ENCODE measurements at places on chromosomes 2 and 18.

- DNase-seq = no peak
These were observed 416.7 kb downstream of the ARHGAP15 start for GRCh38 chr2:143545949-143546255.

GRCh38 chr2:239553376-239554000 lies 152.7 kb upstream of the HDAC4 start:
- DNase-seq = no peak

DNA sequence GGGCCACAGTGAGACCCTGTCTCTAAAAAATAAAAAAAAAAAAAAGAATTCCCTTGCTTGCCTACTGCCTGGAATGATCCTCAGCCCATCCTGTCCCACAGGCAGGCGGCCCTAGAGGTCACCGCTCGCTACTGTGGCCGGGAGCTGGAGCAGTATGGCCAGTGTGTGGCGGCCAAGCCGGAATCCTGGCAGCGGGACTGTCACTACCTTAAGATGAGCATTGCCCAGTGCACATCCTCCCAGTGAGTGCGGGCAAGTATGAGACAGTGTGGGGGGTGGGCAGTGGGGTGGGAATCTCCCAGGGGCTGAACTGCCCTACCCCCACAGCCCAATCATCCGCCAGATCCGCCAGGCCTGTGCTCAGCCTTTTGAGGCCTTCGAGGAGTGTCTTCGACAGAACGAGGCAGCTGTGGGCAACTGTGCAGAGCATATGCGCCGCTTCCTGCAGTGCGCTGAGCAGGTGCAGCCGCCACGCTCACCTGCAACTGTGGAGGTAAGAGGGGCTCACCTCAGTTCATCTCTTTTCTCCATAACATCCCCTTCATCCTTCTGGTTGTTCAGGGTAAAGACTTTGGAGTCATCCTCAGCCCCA lies 1.6 kb downstream of the CHCHD5 start:
- no peak for DNase-seq

GRCh38 chr2:6826081-6826913 lies 39.4 kb downstream of the CMPK2 start:
- DNase-seq = peak; percentile 59

DNA sequence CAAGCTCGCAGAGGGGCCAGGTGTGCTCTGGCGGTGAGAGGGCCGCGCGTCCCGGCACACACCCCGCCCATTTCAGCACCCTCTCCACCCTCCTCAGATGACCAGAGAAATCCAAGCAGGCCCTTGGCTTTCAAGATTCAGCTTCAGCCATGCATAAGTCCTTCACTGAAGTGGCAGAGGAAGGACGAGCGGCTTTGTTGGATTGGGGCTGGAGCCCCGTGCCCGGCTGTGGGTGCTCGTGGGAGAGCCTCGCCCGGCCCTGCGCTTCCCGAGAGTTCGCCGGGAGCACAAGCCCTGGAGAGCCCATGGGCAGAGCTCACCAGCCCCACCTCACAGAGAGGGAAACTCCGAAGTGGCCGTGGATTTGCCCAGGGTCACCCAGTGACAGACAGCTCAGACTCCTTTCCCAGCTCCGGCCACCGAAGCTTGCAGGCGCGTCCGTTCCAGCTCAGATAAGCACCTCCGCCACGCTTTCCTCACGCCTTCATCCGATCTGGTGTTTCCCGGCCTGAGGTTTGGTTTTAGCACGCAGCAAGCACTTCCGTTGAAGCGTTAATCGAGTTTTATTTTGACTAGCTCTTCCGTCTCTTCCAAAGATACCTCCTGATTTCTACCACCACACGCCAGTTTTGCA lies 45.6 kb upstream of the MTCL1 start:
- no peak for DNase-seq

DNA sequence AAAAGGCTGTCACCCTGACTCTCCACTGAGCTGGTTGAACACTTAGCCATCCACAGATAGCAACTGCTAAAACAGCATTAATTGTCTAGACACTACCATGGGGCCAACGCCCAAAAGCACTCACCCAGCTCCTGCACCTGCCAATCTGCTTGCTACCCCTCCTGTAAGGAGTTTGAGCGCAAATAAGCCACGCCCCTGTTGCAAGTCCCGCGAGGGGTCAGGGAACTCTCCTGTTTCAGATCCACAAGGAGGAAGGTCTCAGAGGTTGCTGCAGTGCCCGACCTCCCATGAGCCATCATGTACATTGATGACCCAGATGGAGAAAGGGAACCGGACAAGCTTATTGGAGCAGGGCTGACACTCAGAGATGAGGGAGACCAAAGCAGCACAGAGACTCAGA lies 106.8 kb downstream of the ZNF516 start:
- no peak for DNase-seq

GRCh38 chr18:1435487-1435886 lies 530.8 kb downstream of the ADCYAP1 start:
- DNase-seq = no peak

GRCh38 chr2:88170472-88170892 lies 336 bp downstream of the THNSL2 start:
- no peak for DNase-seq

DNA sequence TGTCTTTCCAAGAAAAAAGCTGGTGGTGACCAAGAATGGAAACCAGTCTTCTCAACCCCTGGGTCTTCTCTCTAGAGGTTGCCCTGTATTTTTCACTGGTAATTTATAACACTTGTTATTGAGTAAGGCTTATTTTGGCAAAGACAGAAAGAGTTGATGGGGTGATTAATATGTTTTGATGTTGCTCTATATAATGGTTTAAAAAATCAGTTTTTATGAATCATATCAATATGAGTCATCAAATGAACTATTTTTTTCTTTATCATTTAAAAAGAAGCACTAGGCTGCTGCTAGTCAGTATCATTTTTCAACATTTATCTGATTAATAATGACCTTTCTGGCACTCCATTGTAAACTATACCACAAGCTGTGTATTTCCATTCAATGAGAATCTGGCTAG lies 1142.2 kb downstream of the LRP1B start:
- no peak for DNase-seq

DNA sequence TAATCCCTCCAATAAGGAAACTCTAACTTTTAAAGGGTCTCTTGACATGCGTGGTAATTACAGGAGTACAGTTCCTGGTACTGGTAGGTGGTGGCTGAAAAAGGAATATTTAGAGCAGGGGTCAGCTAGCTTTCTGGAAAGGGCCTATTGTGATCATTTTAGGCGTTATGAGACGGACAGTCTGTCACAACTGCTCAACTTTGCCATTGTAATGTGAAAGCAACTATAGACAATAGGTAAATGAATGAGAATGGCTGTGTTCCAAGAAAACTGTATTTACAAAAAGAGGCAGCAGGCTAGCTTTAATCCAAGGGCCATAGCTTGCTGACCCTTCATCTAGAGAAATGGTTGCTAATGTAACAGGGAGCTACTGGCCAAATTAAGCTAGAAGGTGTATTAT lies 177.7 kb upstream of the LRRTM1 start:
- DNase-seq = no peak

DNA sequence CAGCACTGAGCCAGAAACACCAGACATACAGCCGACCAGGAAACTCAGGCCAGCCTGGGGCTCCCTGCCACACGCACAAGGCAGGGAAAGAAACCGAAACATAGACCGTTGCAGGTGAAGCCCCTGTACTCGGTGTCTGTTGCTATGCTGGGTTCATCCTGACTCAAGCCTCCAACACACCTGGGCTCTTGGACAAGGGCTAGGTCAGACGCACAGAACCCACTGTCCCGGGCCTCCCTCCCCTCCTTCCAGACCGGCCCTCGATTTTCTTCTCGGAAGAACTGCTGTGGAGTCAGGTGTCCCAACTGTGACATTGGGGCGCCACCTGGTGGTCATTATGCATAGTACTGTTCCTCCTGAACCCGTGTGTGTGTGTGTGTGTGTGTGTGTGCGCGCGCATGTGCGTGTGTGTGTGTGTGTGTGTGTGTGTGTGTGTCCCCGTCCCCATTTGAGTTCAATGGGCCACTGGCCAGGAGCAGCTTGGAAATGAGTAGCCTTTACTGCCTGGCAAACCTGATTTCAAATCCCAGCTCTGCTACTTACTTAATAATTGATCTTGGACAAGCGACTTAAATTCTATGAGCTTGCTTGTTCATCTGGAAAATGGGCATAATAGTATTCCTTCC lies 55.4 kb upstream of the GLI2 start:
- DNase-seq = peak; percentile 77

DNA sequence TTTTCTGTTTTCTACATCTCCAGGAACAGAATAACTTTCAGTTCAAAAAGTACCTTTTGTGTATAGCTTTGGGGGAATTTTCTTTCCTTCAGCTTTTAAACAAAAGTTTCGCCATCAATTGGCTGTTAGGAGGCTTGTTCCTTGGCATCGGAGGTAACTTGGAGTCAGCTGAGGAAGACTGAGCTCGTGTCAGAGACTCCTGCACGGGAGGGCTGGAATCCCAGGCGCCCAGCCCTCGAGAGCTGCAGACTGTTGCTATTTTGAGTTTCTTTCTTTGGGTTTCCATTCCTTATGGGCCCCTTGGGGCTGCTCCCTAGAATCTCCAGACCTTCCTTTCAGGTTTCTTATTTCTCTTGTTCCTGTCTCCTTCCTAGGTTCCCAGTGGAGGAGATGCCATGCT lies 8.1 kb downstream of the EMILIN2 start:
- no peak for DNase-seq

GRCh38 chr2:230230496-230231200 lies 5.1 kb downstream of the SP140 start:
- no peak for DNase-seq

DNA sequence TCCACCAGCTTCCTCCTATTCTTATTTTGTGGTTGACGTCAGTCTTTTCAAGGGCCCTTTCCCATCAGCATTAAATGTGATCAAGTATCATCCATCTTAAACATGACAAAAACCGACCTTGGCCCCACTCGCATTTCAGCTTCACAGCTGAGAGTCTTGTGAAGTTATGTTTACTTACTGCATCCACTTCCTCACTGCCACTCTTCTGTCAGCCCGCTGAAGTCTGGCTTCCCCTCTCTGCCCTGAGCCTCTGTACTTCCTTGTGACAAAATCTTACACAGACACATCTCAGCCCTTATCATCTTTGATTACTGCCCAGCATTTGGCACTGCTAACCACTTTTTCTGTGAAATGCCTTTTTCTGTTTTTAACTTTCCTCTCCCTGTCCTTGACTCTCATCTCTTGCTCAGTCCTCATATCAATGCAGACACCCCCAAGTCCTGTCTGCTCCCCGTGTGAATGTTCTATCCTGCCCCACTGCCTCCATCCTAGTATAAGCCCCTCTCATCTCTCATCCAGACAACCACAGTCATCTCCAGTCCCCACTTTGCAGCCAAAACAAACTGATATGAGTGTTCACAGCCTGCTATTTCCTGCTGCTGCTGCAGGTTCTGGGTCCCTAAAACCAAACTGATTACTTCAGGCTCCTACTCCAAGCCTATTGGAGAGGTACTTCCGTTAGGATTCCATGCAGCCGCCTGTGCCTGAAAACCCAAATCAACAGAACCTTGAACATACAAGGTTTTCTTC lies 31.4 kb downstream of the FOSL2 start:
- peak; percentile 75 for DNase-seq

DNA sequence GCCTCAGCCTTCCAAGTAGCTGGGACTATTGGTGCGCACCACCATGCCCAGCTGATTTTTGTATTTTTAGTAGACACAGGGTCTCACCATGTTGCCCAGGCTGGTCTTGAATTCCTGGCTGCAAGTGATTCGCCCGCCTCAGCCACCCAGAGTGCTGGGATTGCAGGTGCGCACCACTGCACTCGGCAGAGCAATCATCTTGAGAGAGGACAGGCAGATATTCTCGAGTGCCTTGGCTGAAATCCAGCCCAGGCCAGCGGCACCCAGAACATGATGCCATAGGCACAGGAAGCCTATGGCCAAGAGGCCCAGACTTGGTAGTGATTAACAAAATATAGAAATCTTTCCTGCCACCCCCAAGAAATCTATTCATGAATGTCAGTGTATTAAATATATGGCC lies 58.0 kb upstream of the PEX13 start:
- DNase-seq = no peak

DNA sequence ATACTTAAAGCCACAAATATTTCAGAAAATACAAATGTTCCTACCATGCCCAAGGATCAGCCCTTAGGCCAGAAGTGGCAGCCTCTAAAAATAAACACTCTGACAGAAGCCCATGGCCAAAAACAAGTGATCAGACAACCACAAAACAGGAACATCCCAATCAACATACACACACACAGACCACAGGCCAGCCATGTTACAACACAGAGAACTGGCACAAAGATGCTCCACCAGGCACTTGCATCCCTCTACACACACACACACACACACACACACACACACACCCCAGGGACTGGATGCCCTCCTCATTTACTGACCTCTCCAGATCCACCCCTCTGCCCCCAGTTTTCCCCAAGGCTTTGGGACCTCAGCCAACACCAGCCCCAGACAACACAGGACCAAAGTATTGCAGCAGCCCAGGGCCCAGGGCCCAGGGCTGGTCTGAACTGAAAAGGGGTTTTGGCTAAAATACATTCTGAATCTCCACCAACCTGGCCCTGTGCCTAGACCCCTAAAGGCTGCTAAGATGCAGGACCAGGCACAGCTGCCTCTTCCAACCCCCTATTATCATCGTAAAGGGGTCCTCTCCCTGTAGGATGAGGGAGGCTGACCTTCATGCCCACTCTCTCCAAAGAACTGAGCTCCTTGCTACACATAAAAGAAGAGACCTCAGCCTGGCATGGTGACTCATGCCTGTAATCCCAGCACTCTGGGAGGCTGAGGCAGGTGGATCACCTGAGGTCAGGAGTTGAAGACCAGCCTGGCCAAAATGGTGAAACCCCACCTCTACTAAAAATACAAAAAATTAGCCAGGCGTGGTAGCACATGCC lies 151.4 kb downstream of the TNS1 start:
- no peak for DNase-seq

DNA sequence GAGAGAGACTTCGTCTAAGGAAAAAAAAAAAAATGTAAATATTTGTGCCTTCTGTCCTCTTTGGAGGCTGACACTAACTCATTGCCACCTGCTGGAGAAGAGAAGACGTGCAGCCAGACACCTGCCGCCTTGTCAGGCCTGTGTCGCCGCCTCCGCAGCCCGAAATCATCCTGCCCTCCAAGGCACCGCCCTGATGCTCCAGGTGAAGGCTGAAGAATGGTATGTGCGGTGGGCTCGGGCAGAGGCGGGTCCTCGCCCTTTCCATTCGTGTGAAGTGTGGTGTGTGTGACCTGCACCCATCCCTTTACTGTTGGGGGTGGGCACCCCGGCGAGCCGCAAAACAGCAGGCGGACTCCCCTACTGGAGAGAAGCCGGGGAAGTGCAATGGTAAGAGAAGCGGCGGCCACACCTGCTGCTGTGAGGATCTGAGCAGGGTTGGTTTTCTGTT lies 60.4 kb downstream of the FAM161A start:
- DNase-seq = peak; percentile 57

DNA sequence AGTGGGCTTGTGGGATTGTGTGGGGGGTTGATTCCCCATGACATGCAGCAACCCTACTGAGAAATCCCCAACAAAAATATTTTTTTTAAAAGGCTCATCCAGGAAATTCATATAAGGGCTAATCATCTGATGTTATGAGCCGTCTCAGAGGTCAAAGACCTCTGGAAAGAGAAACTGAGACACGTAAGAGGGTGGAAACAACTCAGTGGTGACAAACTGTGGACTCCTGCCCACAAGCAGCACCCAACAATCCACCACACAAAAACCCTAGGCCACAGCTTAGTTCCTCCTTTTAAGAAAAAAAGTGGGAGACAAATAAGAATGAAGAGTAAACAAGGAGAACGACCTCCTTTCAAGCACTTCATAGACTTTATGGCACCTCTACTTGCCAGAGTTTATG lies 1096.1 kb upstream of the NRXN1 start:
- DNase-seq = peak; percentile 20

Data from HL-60 (cell line).